ENCODE measurements at places on chromosomes 2 and 18. TPM values are rescaled to one million over a fixed set of nuclear protein-coding genes. Genes with fewer than 3 reads are reported as not detected.

DNA sequence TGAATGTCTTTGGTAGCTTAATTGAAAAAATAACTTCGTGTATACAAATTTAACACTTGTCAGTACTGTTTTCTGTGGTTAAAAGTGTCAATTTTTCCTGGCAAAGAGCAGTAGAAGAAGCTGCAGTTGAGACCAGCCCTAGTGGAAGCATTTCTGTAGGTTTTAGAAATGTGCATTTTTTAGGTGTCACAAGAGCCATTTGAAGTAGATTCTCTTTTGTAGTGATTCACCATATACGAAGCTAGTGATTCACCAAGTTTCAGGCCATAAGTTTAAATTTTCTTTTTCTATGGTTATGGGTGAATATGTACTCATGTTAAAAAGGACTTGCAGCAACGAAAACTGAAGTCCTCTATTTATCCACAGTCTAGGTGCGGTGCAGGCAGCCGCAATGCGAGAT lies 4.2 kb downstream of the NABP1 start:
- no peak for DNase-seq

GRCh38 chr2:170501421-170502043 lies 213.6 kb upstream of the SP5 start:
- DNase-seq = no peak

DNA sequence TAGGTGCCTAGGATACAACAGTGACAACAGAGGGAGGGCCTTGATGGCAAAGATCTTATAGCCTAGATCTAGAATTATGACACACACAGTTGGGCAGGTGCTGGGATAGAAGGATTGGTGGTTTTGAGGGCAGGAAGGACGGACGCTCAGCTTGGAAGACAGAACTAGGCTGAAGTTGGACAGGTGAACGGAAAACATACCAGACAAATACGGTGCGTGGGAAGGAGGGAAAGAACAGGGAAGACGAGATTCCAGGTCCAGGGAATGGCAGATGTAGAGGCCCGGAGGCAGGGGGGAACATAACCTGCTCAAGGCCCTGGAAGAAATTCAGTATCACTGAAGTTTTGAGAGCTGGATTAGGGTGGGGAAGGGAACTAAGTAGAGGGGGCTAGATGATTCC lies 40.8 kb downstream of the CRACDL start:
- no peak for DNase-seq

DNA sequence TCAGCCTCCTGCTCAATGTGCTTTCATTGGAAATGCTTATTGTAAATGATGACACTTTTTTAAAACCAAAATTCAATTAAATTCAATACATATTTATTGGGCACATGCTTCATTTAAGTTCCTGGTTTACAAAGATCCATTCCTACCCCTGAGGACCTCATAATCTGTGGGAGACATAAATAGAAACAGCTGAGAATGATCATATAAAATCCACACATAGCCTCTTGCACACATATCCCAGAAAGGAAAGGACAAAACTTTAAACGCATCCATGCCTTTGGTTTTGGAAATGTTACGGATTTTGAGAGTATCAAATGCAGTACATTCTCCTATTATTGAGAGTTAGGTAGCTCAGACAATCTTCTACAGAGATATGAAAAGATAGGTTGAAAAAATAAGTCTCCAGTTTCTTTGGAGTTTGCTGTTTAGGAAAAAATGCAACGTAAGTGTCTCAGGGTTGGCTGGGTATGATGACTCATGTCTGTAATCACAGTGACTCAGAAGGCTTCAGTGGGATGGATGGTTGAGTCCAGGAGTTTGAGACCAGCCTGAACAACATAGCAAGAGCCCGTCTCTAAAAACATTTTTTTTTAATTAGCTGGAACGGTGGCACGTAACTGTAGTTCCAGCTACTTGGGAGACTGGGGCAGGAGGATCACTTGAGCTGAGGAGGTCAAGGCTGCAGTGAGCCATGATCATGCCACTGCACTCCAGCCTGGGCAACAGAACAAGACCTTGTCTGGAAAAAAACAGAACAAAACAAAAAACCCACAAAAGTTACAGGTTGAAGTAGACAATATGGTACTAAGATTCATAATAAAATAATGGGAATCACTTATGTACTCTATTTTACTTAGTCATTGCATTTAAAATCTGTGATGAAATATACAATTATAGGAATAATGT lies 3.9 kb upstream of the PRELID3A start:
- DNase-seq = no peak

GRCh38 chr18:36352384-36352783 lies 54.9 kb downstream of the FHOD3 start:
- DNase-seq = no peak

GRCh38 chr18:45085916-45086624 lies 405.4 kb downstream of the SETBP1 start:
- DNase-seq = no peak

GRCh38 chr2:16613539-16614011 lies 52.1 kb downstream of the CYRIA start:
- no peak for DNase-seq

CFC1 gene
- total RNA-seq = 0.41 TPM

CDH2 gene
- total RNA-seq = 215 TPM

ALPP gene
- total RNA-seq = not detected

SGPP2 gene
- total RNA-seq = 0.82 TPM

NT5DC4 gene
- not detected for total RNA-seq

KCNJ13 gene
- total RNA-seq = 1.6 TPM

Measured in frontal cortex (tissue), 4 donors.